ENCODE measurements at places on chromosomes 3 and 15.

- DNase-seq: no peak
Observed at GRCh38 chr3:186520957-186521842, 23.0 kb downstream of the CRYGS start.

DNA sequence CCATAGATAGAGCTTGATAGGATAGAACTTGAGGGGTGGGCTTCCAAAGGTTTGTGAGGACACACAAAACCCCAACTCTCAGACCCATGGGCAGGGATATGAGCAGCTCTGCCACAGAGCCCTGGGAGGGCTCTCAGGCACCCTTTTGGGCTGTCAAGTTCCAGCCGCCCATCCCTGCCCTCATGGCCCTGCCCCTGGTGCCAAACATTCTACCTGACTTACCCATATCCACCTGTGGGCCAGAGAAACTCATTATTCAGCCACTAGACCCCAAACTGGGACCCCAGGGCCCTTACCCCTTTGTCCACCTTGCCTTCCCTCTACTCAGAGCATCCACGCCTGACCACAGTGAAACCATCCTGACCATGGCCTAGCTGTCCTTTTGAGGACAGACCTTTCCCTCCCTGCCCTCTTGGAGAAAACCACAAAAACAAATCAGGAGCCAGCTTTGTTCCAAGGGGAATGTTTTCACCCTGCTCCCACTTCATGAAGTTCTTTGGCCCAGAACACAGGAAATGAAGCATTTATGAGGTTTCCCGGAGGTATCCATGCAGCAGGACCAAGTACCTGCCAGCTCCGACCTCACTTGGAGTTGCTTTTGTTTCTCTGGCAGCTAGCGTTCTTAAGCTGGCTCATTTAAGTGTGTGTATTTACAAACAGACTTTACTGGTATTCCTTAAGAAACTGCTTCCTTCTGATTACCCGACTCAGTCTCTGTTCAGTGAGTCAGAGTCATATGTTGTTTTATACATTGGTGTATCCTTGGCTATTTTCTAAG, 34.2 kb upstream of the GALNT15 start:
- DNase-seq: peak; percentile 97

- DNase-seq: no peak
Observed at GRCh38 chr3:127749787-127750225, 72.5 kb downstream of the MGLL start.

DNA sequence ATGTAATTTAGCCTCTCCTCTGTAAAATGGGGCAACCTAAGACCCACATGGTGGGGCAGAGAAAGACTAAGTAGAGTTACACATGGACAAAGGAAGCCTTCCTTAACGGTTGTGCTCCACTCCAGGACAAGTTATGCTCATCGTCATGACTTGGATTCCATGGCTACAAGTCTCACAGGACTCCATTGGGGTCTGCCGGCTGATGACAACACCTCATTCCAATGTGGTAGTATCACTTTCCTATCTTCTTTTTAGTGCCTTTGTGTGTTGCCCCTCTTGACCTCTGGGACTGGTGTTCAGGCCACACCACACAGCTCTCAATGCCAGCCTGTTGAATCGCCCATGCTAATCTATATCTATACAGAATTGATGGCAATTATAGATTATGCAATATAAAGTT, 181.3 kb upstream of the WNT5A start:
- peak; percentile 67 for DNase-seq

DNA sequence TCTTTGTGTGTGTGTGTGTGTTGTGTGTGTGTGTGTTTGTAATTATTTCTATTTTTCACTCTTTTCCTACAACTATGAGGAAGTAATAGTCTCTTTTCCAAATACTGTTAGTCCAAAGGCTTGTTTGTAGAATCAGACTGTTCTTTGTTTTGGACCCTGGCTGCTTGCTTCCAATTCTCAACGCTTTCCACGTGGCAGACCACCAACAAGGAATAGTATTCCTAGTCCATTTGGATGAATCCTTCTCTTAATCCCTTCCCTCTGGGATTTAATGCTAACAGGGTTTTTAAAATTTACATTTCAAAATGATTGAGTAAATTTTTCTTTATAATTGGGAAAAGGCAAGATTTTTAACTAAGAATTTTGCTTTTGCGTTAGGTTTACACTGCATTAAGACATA, 62.7 kb downstream of the ADAMTSL3 start:
- no peak for DNase-seq

GRCh38 chr15:26095710-26096330, 232.7 kb upstream of the ATP10A start:
- DNase-seq: no peak

GRCh38 chr3:174035328-174035886, 637.9 kb downstream of the NLGN1 start:
- DNase-seq: peak; percentile 16

DNA sequence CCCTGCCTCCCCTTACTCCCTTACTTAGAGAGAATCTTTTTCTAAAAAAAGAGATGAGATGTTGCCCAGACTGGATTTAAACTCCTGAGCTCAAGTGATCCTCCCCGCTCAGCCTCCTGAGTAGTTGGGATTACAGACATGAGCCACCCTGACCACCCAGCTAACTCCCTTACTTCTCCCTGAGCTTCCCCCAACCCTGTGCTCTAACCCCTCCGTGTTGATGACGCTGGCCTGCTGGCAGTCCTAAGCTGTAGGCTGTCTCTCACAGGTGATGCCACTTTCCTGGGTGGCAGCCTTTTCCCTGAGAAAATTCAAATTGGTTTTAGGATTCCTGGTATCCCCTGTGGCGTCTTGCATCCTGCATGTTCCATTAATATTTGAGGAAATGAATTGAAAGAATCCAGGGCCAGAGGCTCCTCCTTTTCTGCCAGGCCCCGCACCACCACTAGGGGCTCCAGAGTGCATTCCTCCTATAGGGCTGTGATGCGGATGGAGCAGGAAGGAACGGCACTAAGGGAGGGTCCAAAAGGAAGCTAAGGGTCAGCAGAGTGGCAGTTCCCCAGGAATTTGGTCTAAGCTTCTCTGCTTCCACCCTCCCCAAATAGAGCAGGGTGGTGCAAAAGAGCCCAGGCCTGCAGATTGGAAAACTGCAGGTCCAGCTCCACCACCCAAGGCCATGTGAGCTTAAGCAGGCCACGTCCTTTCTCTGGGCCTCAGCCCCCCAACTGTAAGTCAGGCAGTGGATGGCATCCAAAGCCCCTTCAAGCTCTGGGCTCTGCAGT, 101.1 kb downstream of the DAPK2 start:
- peak; percentile 36 for DNase-seq

GRCh38 chr3:14507757-14508504, 32.2 kb downstream of the GRIP2 start:
- no peak for DNase-seq

DNA sequence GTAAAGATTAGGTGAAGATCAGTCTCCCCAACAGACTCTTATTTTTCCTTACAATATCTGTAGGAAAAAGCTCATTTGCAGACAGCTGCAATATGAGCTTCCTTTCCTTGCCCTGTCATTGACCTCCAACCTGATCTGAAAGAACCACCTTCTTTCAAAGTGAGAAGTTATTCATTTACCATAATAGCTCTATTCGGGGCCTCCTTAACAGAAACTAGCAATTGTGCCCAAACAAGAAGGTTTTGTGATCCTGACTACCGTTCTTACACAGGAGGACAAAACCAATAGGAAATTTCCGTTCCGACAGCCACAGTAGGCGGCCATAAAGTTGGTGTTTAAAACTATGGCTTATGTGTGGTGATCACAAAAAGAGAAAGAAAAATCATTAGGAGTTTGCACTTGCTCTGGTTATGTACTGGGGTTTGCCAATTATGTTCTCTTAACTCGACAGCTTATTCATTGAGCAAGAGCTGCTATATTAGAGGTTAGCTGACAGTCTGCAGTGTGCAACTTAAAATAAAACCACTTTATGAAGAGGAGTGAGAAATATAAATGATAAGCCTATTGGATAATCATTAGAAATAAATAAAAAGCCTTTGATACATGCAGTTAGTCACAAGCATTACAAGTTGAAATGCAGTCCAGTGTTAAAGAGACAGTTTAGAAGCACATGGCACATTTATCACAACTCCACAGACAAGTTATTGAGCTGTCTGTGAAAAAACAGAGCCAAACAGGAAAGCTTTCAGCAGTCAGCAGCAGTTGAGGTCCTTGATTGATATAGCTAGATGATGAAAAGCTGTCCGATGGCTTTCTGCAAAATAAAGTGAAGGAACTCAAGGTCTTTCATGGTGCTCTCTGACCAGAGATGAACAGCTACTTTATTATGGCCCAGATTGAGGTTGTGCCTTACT, 199.8 kb downstream of the WDR72 start:
- no peak for DNase-seq

- DNase-seq: no peak
Observed at GRCh38 chr3:168476360-168476980, 380.7 kb upstream of the GOLIM4 start.

DNA sequence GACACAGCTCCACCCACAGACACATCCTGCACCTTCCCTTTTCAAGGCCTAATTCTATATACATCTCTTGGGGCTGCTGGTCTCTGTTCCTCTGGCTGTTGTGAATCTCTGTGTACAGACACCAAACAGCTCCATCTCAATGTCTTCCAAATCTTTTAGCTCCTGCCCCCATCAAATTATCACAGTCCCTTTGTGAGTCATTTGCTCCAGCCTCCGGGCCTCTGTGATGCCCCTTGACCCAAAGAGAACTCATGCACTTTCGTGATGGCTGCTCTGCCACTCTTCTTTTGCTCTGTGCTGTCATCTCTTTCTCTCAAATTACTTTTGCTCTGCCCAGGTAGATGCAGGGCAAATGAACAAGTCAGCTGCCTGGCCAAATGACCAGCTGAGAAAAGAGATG, 369.0 kb upstream of the CDIN1 start:
- DNase-seq: no peak

DNA sequence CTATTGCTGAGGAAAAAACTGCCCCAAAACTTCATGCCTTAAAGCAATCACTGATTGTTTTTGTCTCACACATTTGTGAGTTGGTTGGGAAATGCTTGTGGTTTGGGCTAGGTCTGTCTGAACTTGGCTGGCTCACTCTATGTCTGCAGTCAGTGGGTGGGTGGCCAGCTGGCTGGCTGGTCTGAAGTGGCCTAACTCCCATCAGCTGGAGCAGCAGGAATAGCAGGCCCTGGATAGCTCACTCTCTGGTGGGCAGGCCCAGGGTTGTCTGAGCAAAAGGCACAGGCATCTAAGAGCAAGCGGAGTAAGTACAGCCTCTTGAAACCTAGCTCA, 37.7 kb upstream of the PRR20G start:
- DNase-seq: peak; percentile 37

DNA sequence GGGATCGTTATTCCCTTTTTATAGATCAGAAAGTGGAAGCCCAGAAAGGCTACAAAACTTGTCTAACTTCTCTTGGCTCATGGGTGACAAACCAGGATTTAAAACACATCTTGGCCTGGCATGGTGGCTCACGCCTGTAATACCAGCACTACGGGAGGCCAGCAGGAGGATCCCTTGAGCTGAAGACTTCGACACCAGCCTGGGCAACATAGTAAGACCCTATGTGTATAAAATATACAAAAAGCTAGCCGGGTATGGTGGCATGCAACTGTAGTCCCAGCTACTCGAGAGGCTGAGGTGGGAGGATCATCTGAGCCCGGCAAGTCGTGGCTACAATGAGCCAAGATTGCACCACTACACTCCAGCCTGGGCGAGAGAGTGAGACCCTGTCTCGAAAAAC, 479.1 kb downstream of the MAGI1 start:
- DNase-seq: no peak

DNA sequence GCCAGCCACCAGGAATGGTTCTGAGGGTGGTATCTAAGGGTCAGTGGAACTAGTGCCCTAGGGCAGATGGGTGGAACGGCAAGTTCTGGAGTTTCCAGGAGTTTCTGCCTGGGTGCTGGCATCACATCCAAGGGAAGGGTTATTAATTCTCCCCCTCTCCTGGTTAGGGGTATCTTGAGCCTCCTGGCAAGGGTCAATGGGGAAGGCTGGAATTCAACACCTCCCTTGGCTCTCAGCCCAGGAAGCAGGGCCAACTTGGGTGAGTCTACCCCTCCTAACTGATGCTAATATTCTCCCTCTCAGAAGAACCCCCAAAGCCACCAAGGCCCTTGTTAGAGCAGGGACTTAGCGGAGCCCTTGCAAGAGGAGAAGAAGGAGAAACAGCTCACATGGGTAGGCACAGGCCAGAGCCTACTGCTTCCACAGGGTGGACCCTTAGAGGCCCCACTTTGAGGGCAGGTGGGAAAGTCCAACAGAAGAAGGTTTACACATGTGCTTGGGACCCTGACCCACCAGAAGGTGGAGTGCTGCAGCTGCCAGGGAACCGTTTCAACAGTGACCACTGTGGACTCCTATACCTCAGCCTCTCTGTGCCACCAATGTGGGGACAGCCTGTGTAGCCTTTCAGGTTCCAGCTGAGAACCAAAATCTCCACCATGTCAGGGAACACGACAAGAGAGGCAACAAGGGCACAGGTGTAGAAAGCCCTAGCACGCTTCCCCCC, 3.3 kb downstream of the TMEM115 start:
- DNase-seq: no peak

DNA sequence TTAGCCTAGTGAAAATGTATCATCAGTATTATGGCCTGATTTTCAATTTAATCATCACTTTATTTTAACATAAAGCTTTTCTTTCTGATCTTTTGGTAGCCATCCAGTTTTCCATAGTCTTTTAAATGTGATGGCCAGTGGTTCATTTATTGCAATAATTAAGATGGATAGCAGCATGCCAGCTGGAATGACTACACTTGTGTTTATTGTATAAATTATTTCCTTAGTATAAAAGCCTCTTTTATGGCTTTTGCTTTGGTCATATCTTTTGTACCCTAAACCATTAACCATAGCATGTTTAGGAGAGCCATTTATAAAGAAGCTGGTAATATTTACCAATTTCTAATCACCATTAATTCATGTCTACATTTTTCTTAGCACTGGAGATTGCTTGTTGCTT, 31.7 kb downstream of the ALCAM start:
- no peak for DNase-seq

DNA sequence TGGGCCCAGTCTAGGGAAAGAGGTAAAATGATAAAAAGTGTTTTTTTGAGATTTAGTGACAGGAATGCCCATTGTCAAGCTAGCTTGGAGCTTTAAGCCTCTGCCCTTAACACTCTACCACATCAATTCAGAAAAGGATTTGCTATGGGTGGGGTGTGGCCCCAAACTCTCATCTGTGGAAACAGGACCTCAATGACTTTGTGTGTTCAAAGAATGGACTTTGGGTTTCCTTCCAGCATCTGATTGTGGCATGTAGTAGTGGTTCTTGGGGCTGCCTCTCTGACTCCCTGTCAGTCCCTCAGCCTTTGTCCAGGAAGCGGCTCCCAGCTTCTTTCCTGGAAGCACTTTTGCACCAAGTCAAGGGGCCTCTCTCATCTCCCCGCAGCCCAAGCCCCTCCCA, 56.1 kb downstream of the CCNL1 start:
- no peak for DNase-seq

- peak; percentile 90 for DNase-seq
Observed at GRCh38 chr15:94119923-94120775, 111.2 kb upstream of the MCTP2 start.

- DNase-seq: no peak
Observed at GRCh38 chr15:66820481-66821176, 118.6 kb downstream of the SMAD6 start.

- peak; percentile 68 for DNase-seq
Observed at GRCh38 chr3:155386919-155387318, 93.4 kb upstream of the STRIT1 start.

GRCh38 chr3:13518516-13518953, 30.4 kb upstream of the FBLN2 start:
- DNase-seq: peak; percentile 57

Measured in fibroblast of lung (primary cell).